ENCODE measurements at places on chromosomes 3 and 15.

DNA sequence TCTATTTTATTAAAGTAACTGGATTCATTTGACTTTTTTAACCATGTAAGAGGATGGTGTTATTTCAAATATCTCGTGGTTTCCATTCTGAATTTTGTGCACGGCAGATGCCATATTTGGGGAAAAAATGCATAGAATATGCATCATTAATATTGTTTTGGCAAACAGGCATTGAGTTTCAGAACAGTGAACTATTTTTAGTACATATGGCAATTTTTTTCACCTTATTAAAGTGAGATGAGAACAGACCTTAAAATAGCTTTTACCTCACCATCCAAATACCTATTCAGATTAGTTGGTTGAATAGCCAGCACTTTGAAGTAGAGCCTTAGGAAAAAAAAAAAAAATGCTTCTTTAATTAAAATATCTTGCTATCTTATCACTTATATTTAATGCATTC lies 117.3 kb upstream of the FLNB start:
- DNase-seq, result no peak

- DNase-seq, result no peak
Observed at GRCh38 chr3:67774676-67775075, 120.3 kb upstream of the SUCLG2 start.

GRCh38 chr3:194407423-194407822 lies 8.4 kb upstream of the GP5 start:
- DNase-seq, result no peak

DNA sequence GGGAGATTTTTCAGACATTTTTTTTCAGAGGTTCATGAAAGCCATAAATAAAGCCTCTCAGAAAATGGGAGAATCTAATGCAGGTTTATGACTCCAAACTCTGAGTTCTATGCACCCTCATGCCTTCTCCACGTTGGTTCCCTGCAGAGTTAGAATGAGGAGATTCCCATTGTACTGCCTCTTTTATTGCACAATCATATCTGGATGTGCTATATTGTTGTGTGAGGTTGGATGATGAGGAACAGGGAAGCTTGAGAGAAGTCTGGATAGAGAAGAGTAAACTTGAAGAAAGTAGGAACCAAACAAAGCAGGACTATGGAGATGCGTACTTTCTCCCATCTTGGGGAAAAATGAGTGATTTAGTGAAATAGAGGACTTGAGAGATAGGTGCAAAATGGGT lies 178.8 kb downstream of the PDCD6IP start:
- DNase-seq, result no peak

DNA sequence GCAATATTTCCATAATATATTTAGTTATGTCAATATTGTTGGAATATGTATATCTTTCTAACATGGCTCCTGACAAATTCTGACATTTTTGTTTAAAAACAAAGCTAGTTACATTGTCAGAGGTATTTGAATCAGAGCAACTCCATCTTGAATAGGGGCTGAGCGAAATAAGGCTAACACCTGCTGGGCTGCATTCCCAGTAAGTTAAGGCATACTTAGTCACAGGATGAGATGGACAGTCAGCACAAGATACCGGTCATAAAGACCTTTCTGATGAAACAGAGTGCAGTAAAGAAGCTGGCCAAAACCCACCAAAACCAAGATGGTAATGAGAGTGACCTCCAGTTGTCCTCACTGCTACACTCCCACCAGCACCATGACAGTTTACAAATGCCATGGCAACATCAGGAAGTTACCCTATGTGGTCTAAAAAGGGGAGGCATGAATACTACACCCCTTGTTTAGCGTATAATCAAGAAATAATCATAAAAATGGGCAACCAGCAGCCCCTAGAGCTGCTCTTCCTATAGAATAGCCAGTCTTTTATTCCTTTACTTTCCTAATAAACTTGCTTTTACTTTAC lies 30.4 kb downstream of the RPL22L1 start:
- no peak for DNase-seq

DNA sequence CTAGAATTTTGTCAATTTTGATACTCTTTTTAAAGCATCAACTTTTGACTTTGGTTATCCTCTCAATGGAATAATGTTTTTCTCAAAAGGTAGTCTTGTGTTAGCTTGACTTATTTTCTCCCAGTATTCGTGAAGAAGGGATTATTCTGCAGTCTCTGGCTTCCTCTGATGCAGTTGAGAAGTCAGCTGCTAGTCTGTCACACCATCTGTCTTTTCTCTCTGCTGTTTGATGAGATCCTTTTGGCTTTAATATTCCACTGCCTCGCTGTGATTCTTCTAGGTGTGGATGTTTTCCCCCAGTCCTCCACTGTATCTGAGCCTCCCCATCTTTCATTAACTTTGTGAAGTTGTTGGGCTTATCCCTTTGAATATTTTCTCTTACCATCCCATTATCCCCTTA lies 141.0 kb downstream of the WDR72 start:
- no peak for DNase-seq

DNA sequence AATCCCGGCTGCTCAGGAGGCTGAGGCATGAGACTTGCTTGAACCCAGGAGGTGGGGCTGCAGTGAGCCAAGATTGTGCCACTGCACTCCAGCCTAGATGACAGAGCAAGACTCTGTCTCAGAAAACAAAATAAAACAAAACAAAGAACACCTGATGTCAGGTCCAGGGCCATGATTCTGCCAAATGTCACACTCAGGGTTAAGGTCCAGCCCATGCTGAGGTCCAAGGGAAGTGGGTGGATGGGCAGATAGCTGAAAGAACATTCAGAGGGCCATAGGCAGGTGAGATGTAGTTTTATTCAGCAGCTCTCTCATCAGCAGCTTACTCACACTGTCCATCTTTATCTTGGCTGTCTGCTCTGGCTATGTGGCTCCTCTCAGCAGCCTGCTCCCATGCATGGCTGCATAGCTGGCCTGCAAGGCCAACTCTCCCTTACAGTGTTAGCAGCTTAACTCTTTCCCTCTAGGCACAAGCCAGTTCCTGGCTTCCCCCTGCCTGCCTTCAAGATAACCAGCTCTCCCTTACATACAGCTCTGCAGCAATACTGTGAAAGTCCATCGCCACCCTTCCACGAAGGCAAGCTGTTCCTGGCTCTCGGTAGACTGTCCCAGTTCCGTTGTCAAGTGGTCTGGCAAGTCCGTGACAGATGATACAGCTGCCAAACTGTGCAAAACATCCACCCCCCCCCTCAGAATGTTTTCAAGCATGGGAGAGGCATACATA lies 62.4 kb upstream of the SIAH2 start:
- no peak for DNase-seq

GRCh38 chr15:25665913-25666312 lies 197.2 kb downstream of the ATP10A start:
- no peak for DNase-seq

- no peak for DNase-seq
Observed at GRCh38 chr3:99503350-99503749, 135.0 kb upstream of the COL8A1 start.

- DNase-seq, result peak; percentile 88
Observed at GRCh38 chr15:26662283-26662682, 110.6 kb downstream of the GABRB3 start.

- DNase-seq, result no peak
Observed at GRCh38 chr15:36591536-36592411, 12.3 kb downstream of the CDIN1 start.

DNA sequence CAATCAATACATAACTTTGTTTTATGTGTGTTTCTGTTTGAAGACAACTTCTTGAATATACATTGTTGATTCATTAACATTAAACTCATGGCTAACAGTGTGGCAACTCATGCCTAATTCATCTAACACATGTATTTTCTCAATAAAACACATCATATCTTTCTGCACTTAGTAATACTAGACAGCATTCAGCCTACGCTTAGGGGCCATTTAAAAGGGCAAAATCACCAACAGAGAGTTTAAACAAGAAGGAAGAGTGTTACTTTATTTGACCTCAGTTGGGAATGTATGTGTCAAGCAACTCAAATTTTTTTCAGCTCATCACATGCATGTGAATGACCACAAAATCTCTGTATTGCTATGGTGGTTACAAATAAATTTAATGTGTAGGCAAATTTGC lies 128.8 kb upstream of the AADACL2 start:
- no peak for DNase-seq

GRCh38 chr3:112364291-112364690 lies 31.3 kb downstream of the CD200 start:
- no peak for DNase-seq
